ENCODE measurements at places on chromosomes 16 and 17.

DNA sequence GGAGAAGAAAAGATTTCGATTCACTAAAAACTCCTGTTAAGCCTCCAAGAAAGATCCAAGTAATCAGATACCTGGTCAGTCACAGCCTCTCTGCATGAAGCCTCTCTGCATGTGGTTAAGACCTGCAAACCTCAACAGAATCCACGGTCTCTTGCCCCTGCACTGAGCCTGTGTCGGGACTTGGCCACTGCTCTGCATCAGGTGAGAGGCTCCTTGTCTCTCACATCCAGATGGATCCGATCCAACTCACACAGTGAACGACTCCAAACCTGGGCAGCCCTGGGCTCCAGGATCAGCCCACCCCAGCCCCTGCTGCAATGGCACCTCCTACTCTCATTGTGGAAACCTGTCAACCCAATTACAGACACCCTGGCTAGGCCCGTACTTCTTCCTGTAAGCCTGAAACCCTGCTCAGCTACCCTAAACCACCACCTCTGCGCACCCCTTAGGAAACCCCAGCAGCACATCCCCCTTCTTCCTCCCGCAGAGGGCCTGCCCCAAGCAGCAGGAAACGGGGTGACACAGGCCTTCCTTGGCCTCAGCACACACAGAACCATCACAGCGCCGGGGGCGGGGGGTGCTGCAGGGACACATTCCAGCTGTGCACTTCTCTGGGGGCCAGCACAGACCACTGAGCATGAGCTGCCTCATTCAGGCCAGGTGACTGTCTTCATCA lies 129.5 kb downstream of the ANKRD11 start:
- DNase-seq = peak; percentile 60

GRCh38 chr17:36591434-36592315 lies at the start of gene DHRS11:
Gene DHRS11 (plus strand): TSS chr17:36591879. CDS start chr17:36592010, 131 bp downstream.
- DNase-seq = peak; percentile 82

GRCh38 chr16:60230666-60231065 lies 1496.5 kb upstream of the GOT2 start:
- DNase-seq = no peak

- DNase-seq = no peak
Measured at GRCh38 chr17:44283344-44284023, 15.5 kb upstream of the SLC4A1 start.

DNA sequence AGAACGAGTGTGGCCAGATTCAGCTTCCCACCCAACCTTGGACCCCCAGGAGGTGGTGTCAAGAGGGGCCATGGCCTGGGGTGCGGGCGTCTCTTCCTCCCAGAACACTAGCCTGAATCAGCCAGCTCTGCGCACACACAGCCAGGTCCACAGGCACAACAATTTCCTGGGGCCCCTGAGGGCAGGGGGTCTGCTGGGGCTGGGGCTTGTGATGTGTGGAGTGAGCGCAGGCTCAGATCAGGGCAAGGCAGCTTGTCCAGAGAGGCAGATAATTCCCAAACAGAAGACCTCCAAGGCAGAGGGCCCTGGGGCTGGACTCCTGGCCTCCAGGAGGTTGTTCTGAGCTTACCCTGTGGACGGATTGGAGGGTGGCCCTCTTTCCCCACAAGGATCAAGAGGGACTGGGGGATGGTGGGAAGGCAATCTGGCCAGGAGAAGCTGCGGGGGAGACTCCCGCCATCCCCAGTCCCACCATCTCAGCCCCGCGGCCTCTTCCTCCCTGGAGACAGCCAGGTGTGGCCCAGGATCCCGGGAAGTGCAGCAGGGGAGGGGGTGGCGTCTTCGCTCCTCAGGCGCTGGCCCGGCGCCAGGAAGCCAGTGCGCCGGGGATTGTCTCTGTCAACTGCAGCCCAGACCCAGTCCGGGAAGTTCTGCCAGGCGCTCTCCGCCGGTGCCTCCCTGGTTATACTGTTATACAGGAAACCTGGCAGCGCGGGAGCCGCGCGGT lies 52.0 kb upstream of the AMZ2 start:
- no peak for DNase-seq

DNA sequence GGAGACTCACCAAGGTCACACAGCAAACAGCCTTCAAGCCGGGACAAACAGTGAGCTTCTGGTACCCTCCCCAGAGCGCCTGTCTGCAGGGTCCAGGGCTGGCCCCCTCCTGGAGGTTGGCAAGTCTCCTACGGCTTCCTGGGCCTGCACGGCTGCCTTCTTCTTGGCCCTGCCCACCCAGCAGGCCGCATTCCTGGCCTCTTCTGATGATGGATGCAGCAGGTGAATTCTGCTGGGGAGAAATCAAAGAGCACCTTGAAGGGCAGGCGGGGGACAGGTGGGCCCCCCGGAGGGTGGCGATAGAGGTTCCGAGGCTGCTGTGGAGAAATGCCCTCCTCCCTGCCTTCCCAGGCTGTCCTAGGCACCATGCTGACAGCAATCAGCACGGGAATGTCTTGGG lies 3.8 kb upstream of the NOS2 start:
- DNase-seq = no peak

GRCh38 chr16:64489449-64489848 lies 632.4 kb downstream of the CDH11 start:
- DNase-seq = no peak

DNA sequence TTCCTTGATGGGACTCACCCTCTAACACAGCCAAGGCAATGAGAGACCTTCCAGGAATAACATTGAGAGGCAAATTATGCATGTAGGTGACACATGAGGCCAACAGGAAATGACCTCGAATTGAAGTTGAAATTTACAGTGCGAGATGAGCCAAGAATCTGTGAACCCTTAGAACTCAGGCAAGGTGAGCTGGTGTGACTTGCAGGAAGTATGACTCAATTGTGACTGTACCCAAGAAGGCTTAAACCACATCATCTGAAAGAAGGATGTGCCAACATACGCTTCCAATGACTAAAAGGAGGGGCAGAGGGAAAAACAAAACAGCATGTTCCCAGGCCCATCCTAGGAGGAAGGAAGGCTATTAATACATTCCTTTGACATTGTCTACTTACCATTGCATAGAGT lies 44.8 kb downstream of the PITPNC1 start:
- no peak for DNase-seq

- DNase-seq = no peak
Measured at GRCh38 chr17:66953630-66954020, 10.9 kb upstream of the CACNG4 start.

DNA sequence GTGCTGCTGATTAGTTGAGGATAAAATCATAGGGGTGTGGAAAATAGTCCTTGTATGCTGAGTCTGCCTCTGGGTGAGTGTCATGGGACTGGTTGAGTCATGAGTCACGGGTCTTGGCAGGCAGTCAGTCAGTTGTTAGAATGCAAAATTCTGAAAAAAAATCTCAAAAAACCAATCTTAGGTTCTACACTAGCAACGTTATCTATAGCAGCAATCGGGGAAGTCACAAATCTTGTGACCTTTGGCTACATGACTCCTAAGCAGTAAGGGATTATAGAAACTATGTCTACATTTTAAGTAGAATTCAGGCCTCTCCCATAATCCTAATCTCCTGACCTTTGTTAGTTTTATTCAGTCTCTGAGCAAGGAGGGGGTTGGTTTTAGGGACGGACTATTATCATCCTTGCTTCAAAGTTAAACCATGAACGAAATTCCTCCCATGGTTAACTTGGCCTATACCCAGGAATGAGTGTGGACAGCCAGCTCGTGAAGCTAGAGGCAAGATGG lies 18.0 kb upstream of the PMFBP1 start:
- DNase-seq = no peak

- DNase-seq = no peak
Measured at GRCh38 chr17:57876023-57876865, 26.4 kb upstream of the MRPS23 start.
